H9 (cell line): ENCODE measurements at places on chromosomes 13 and 19. TPM values are rescaled to one million over a fixed set of nuclear protein-coding genes. Genes with fewer than 3 reads are reported as not detected.

- DNase-seq: no peak
- H3K4me1 ChIP-seq: peaks cover 2% of the 10 kb centered on the region; the same call in 1 of the 2 replicates
- no peaks in the 10 kb centered on the region for H3K27me3 ChIP-seq
- H3K36me3 ChIP-seq: no peaks in the 10 kb centered on the region
These were observed 15.2 kb downstream of the LNX2 start for GRCh38 chr13:27605099-27605498.

- DNase-seq: no peak
- H3K4me3 ChIP-seq: no peak overlapping the region
- peaks cover 6% of the 10 kb centered on the region; the same call in 1 of the 2 replicates for H3K4me1 ChIP-seq
- H3K36me3 ChIP-seq: peaks cover 12% of the 10 kb centered on the region
- no peak overlapping the region for H3K27ac ChIP-seq
- no peaks in the 10 kb centered on the region for H3K27me3 ChIP-seq
These were observed 92.1 kb downstream of the ATP11A start for GRCh38 chr13:112781881-112782361.

- no peak for DNase-seq
- H3K27ac ChIP-seq: no peak overlapping the region
- H3K36me3 ChIP-seq: no peaks in the 10 kb centered on the region
- H3K4me3 ChIP-seq: no peak overlapping the region; the same call in 2 of the 3 replicates
These were observed 208.9 kb upstream of the SOX1 start for GRCh38 chr13:111857846-111858560.

- no peaks in the 10 kb centered on the region for H3K27me3 ChIP-seq
- H3K27ac ChIP-seq: no peak overlapping the region
- H3K4me1 ChIP-seq: no peaks in the 10 kb centered on the region
- peaks cover 49% of the 10 kb centered on the region for H3K36me3 ChIP-seq
- DNase-seq: no peak
These were observed 21.5 kb downstream of the PIN1 start for GRCh38 chr19:9856609-9857008.

- no peaks in the 10 kb centered on the region for H3K27me3 ChIP-seq
- H3K27ac ChIP-seq: no peak overlapping the region
- H3K4me3 ChIP-seq: peak overlapping the region; percentile 92
These were observed 2.0 kb downstream of the ZFP36 start for GRCh38 chr19:39408392-39409207.

DNA sequence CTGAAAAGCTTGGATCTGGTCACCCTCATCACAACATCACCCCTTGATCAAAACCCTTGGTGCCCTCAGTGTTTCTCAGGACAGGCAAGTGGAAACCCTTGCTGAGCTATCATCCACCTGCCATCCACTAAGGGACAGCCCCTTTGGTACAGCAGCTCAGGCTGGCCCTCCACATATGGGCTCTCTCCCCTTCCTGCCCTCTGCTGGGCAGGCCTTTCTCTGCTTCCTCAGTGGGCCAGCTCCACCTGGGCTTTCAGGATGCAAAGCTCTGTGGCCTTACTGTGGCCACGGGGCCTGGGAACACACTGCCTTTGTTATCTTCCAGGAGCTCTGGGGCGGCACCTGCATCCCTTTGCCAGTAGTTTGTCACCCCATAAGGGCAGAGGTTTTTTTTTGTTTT lies 4.9 kb downstream of the SUGP1 start:
- H3K4me1 ChIP-seq: 0 out of 2 replicates have a peak, but pooled peaks cover 2% of the 10 kb centered on the region
- H3K36me3 ChIP-seq: peaks cover 39% of the 10 kb centered on the region
- no peaks in the 10 kb centered on the region for H3K27me3 ChIP-seq
- no peak overlapping the region for H3K4me3 ChIP-seq

- H3K36me3 ChIP-seq: no peaks in the 10 kb centered on the region
- H3K27ac ChIP-seq: no peak overlapping the region
- peak overlapping the region; percentile 86 for H3K4me3 ChIP-seq
- peaks cover 4% of the 10 kb centered on the region for H3K4me1 ChIP-seq
- peaks cover 12% of the 10 kb centered on the region; the same call in 1 of the 2 replicates for H3K27me3 ChIP-seq
These were observed 1.8 kb downstream of the FGF14 start for GRCh38 chr13:102399791-102400674.

GRCh38 chr13:113087923-113088690 lies 17.5 kb upstream of the F7 start:
- H3K4me3 ChIP-seq: no peak overlapping the region
- DNase-seq: no peak
- H3K36me3 ChIP-seq: peaks cover 9% of the 10 kb centered on the region
- H3K4me1 ChIP-seq: no peaks in the 10 kb centered on the region; the same call in 1 of the 2 replicates

GRCh38 chr13:91141543-91142061 lies 205.9 kb upstream of the MIR17HG start:
- H3K4me1 ChIP-seq: peaks cover 2% of the 10 kb centered on the region; the same call in 1 of the 2 replicates
- no peaks in the 10 kb centered on the region for H3K27me3 ChIP-seq
- H3K4me3 ChIP-seq: no peak overlapping the region
- H3K27ac ChIP-seq: no peak overlapping the region

GRCh38 chr13:32415019-32415418 lies 12.9 kb downstream of the N4BP2L1 start:
- H3K27ac ChIP-seq: no peak overlapping the region
- 0 out of 2 replicates have a peak, but pooled peaks cover 2% of the 10 kb centered on the region for H3K4me1 ChIP-seq
- H3K27me3 ChIP-seq: no peaks in the 10 kb centered on the region
- peak; percentile 65 for DNase-seq
- H3K36me3 ChIP-seq: peaks cover 16% of the 10 kb centered on the region

GRCh38 chr13:111114362-111115060 lies 599 bp upstream of the ARHGEF7 start:
- H3K4me1 ChIP-seq: no peaks in the 10 kb centered on the region
- H3K36me3 ChIP-seq: no peaks in the 10 kb centered on the region
- peak overlapping the region; percentile 93 for H3K4me3 ChIP-seq
- H3K27me3 ChIP-seq: peaks cover 29% of the 10 kb centered on the region; the same call in 1 of the 2 replicates
- peak; percentile 50 for DNase-seq

GRCh38 chr13:63864171-63864902 lies 2448.7 kb upstream of the PCDH20 start:
- no peaks in the 10 kb centered on the region for H3K27me3 ChIP-seq
- no peaks in the 10 kb centered on the region for H3K36me3 ChIP-seq
- DNase-seq: no peak

DNA sequence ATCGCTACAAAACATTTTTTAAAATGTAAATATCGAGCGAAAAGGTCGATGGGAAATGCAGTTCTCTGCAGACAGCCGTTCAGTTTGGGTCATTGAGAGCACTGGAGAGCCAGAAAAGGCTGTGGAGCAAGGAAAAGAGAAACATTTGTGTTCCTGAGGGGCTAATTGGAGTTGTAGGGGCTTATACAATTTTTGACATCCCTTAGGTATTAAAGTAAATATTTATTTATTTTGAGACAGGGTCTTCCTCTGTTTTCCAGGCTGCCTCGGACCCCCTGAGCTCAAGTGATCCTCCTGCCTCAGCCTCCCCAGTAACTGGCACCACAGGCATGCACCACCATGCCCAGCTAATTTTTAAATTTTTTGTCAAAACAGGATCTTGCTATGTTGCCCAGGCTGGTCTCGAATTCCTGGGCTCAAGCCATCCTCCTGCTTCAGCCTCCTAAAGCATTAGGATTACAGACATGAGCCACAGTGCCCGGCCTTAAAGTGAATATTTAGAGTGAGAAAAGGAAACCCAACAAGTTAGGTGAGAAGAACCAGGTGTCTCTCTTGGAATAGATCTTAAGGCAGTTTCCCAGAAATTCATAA lies 825 bp upstream of the YIF1B start:
- H3K4me3 ChIP-seq: peak overlapping the region; percentile 91
- peaks cover 9% of the 10 kb centered on the region; the same call in 1 of the 2 replicates for H3K27me3 ChIP-seq
- H3K4me1 ChIP-seq: no peaks in the 10 kb centered on the region; the same call in 1 of the 2 replicates

GRCh38 chr19:17794731-17795494 lies at the start of gene B3GNT3:
B3GNT3 (plus strand) TSS chr19:17795138; CDS start chr19:17807808, 12,670 bp downstream.
- no peaks in the 10 kb centered on the region; the same call in 1 of the 2 replicates for H3K27me3 ChIP-seq
- H3K4me3 ChIP-seq: peak within 1 kb of the TSS; percentile 84
- H3K4me1 ChIP-seq: no peaks in the 10 kb centered on the region
- H3K36me3 ChIP-seq: no peaks in the 10 kb centered on the region
- DNase-seq: peak; percentile 82

DNA sequence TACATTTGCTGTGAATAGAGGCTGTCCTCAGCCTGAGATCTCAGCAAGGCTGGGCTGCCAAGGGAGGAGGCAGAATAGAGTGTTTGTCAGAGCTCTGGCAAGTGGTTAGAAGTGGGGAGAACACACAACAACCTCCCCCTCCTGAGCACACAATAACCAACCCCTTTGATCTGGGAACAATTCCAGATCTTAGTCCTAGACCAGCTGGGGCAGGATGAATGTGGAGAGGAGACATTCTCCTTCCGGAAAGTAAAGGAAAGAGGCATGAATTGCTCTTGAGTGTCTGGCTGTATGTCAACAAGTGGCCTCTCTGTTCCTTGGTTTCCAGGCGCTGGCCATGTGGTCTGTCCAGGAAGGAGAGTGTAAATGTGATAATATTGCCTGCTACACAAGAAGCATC lies 114.9 kb upstream of the TMTC4 start:
- no peak for DNase-seq
- H3K27ac ChIP-seq: no peak overlapping the region
- peaks cover 3% of the 10 kb centered on the region; the same call in 1 of the 2 replicates for H3K4me1 ChIP-seq
- no peak overlapping the region for H3K4me3 ChIP-seq

GRCh38 chr19:1360126-1360817 lies 23.4 kb upstream of the NDUFS7 start:
- H3K4me1 ChIP-seq: no peaks in the 10 kb centered on the region
- no peaks in the 10 kb centered on the region for H3K27me3 ChIP-seq
- H3K27ac ChIP-seq: no peak overlapping the region

DNA sequence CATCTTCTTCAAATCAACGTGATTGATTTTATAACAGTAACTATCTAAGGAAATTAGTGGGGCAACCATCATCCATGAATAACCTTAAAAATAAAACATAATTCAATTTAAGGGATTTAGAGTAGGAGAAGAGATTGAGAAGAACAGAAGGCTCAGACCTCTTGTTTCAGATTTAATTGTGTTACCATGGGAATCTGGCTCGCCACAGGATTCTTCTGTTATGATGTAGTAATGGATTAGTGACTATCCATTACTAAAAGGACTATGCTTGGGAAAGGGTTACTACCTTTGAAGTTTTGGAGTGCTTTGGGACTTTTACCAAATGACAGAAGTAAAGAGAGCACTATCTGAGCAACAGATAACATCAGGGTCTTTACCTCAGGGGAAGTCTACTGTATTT lies 13.2 kb downstream of the FREM2 start:
- no peak overlapping the region for H3K27ac ChIP-seq
- no peaks in the 10 kb centered on the region for H3K36me3 ChIP-seq
- no peaks in the 10 kb centered on the region for H3K4me1 ChIP-seq
- no peak for DNase-seq
- H3K27me3 ChIP-seq: no peaks in the 10 kb centered on the region

- H3K4me1 ChIP-seq: no peaks in the 10 kb centered on the region
- H3K27ac ChIP-seq: no peak overlapping the region
These were observed 114.1 kb downstream of the DACH1 start for GRCh38 chr13:71752775-71753513.

GRCh38 chr19:17086834-17087233 lies 11.3 kb downstream of the MYO9B start:
- no peak for DNase-seq
- no peak overlapping the region for H3K27ac ChIP-seq
- H3K4me3 ChIP-seq: no peak overlapping the region
- no peaks in the 10 kb centered on the region for H3K27me3 ChIP-seq
- H3K36me3 ChIP-seq: peaks cover 10% of the 10 kb centered on the region; the same call in 1 of the 2 replicates

DNA sequence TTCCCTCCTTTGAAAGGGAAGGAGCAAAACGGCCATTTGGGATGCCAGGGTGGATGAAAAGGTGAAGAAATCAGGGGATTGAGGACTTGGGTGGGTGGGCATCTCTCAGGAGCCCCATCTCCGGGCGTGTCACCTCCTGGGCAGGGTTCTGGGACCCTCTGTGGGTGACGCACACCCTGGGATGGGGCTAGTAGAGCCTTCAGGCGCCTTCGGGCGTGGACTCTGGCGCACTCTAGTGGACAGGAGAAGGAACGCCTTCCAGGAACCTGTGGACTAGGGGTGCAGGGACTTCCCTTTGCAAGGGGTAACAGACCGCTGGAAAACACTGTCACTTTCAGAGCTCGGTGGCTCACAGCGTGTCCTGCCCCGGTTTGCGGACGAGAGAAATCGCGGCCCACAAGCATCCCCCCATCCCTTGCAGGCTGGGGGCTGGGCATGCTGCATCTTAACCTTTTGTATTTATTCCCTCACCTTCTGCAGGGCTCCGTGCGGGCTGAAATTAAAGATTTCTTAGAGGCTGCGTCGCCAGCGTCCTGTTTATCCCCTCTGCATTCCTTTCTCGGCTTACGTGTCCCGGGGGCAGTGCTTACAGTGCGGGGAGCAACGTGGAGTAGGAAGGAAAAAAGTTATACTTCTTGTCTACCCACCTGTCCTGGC lies 15.2 kb upstream of the S1PR4 start:
- H3K27ac ChIP-seq: no peak overlapping the region
- H3K27me3 ChIP-seq: no peaks in the 10 kb centered on the region
- H3K36me3 ChIP-seq: no peaks in the 10 kb centered on the region
- DNase-seq: peak; percentile 84
- no peaks in the 10 kb centered on the region for H3K4me1 ChIP-seq

DNA sequence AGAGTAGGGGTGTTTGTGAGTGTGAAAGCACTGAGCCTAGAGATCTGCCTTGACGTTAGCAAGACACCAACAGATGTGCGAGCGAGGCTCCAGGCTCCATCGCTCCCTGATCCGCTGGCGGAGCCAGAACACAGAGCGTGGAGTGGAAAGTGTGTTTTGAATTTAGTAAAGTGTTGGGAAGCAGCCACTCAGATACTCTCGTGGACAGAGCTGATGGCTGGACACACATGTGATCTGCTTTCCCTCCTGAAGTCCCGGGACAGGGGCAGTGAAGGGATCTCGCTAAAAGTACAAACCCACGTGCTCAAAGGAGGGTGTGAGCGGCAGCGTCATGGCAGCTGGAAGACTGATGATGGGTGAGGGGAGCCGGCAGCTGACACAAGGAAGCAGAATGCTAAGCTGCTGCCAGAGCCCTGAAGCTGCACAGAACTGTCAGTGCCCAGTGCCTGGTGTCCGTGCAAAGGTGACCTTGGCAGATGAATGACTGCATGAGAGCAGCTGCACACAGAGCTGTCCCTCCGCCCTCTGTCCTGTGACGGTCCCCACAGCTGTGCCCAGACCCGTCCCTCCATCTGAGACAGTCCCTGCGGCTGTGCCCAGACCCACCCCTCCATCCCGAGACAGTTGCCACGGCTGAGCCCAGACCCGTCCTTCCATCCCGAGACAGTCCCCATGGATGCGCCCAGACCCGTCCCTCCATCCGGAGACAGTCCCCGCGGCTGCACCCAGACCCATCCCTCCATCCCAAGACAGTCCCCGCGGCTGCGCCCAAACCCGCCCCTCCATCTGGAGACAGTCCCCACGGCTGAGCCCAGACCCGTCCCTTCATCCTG lies 29.6 kb upstream of the TMEM255B start:
- no peak for DNase-seq
- H3K36me3 ChIP-seq: no peaks in the 10 kb centered on the region; the same call in 1 of the 2 replicates
- H3K27me3 ChIP-seq: no peaks in the 10 kb centered on the region
- H3K4me3 ChIP-seq: no peak overlapping the region

PSG11 gene
- not detected in 2 replicates for total RNA-seq

LYL1 gene
- total RNA-seq: 0.63 and 0.86 TPM in 2 replicates

CAPN12 gene
- 10.3 and 10.5 TPM in 2 replicates for total RNA-seq

UHRF1 gene
- total RNA-seq: 106 and 111 TPM in 2 replicates

ONECUT3 gene
- 0.04 and 0.07 TPM in 2 replicates for total RNA-seq

SLC25A30 gene
- 5.4 and 6.3 TPM in 2 replicates for total RNA-seq

GPR4 gene
- total RNA-seq: 0.07 TPM in 1 of 2 replicates, not detected in the other
